DMS79 (cell line): ENCODE measurements at places on chromosomes 3 and 15.

DNA sequence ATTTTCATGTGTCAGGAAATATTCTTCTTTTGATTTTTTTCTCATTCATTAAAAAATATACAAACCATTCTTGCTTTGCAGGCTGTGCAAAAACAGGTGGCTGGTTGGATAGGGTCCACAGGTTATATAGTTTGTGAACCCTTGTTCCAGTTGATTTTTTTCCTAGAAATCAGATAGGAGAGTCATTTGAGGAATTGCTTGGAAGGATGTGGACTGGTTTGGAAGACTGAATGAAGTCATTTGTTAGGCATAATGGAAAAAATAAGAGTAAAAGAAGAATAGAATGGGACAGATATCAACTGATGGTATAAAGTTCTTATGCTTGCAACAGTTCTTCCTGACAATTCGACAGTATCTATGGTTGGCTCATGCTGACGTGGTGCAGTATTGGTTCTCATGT, 189.4 kb downstream of the PTPRG start:
- DNase-seq: no peak

DNA sequence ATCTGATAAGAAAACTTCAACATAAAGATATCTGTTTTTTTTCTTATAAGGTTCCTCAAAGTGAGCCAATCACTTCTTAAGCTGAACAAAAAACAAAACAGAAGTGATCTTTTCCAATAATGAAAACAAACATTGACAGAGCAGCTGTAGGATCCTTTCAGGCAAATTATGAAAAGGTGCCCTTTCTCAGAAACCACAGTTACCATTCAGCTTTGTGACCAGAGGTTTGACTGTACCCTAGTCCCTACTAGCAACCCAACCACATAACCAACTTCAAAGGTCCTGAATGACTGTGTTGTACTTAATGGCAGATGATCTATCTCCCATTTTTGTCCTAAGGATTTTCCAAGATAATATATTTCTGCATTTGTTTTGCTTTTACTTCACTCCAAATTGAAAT, 39.4 kb upstream of the CCR2 start:
- DNase-seq: no peak

- DNase-seq: no peak
Measured at GRCh38 chr3:185737740-185738680, 86.8 kb downstream of the IGF2BP2 start.

DNA sequence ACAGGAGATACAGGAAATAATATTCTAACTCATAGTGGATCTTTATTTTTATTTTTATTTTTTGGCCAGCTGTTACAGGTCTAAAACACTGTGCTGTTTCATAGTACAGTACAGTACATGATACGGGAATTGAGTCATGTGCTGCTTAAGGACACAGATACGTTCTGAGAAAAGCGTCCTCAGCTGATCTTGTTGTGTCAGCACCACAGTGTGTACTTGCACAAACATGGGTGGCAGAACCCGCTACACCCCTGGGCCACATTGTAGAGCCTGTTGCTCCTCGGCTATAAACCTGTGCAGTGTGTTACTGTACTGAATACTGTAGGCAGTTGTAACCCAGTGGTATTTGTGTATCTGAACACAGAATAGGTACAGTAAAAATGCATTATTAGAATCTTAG, 183.4 kb downstream of the OR4M2 start:
- no peak for DNase-seq

DNA sequence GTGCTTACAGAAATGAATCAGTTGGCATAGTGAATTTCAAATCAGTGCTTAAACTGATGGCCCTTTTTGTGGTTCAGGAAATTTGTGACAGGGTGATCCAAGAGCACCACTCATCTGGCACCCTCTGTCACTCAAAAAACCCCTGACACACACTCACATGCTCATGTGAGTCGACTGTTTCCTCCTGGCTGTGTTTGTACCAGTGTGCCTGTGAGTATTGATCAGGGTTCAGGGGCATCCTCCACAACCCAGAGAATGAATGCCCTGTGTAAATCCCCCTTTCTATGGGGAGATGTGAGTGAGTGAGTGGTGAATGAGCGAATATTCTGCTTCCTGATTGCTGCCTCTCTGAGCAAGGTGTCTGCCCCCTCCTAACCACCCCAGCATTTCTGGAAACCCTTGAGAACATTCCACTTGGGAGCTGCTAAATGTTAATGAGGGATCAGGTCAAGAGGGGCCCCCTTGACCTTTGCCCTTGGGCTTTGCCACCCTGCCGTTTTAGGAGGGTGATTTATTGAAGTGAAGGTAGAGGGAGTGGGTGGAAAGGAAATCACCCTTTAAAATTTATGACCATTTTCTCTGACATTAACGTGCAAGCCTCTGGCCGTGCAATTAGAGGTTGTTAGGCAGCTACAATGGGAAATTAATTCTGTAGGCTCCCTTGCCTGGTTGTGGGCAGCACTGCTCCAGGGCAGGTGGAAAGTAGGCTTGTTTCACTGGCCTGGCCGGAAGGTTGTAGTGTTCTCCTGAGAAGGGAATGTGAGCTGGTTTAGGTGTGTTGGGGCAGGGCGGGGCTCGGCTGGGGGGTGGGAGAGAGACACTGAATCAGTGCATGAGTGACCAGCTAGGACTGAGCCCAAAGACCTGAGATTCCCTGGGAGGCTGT, 87.2 kb downstream of the SLCO3A1 start:
- DNase-seq: no peak

GRCh38 chr3:414063-414462, 217.5 kb downstream of the CHL1 start:
- DNase-seq: no peak

DNA sequence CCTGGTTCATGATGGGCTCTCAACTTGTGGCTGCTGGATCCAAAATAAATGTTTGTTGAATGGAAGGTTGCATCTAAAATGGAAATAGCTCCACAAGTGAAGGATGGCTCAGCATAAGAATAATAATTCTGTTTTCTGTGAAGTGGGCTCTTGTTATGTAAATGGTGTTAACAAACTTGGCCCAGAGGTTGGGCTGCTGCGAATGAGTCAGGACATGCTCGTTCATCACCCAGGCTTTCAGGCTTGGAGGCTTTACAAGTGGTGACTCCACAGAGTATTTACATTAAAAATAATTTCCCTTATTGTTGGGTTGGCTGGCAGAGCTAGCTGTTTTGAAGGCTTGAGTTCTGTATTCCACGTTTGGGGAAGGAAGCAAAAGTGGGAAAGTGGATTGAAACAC, 60.5 kb downstream of the ITGB5 start:
- DNase-seq: peak; percentile 35

- peak; percentile 53 for DNase-seq
Measured at GRCh38 chr15:40096094-40096891, 12.4 kb downstream of the BMF start.

- no peak for DNase-seq
Measured at GRCh38 chr15:68979006-68979405, 35.5 kb upstream of the NOX5 start.

GRCh38 chr15:62854420-62855084, 188.0 kb upstream of the TPM1 start:
- no peak for DNase-seq

- DNase-seq: no peak
Measured at GRCh38 chr15:75685195-75685594, 27.5 kb downstream of the CSPG4 start.

DNA sequence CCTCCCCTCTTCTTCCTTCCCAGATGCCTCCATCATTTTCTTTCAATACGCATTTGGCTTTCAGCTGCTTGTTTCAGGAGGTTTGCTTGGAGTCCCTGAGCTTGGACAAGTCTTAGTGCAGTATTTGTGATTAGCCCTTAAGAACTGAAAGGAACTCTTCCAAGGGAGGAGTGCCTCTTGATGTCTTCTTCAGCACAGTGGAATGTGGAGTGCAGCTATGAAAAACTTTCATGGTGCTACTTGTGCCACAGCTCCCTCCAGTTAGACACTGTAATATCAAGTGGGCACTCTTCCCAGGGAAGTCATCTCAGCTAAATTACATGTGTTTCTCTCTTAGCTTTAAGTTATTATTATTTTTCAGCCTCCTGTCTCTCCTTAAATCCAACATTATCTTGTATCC, 173.1 kb downstream of the NECTIN3 start:
- no peak for DNase-seq

DNA sequence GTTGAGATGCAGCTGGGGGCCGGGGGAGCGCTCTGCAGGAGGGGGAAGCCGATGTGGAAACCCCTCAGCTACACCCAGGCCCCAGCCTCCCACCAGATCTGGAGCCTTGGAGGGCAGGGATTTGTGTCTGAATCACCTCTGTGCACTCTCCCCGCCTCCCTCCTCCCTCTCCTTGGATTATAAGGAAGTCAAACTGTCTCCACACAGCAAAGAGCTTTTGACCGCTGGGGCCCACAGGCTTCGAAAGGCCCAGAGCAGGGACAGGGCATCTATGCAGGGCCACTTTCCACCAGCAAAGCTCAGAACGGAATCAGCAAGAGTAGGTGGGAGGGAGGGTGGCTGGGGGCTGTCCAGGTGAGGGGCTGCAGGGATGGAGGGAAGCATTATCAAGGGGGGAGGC, 68.9 kb downstream of the IQSEC1 start:
- DNase-seq: no peak

DNA sequence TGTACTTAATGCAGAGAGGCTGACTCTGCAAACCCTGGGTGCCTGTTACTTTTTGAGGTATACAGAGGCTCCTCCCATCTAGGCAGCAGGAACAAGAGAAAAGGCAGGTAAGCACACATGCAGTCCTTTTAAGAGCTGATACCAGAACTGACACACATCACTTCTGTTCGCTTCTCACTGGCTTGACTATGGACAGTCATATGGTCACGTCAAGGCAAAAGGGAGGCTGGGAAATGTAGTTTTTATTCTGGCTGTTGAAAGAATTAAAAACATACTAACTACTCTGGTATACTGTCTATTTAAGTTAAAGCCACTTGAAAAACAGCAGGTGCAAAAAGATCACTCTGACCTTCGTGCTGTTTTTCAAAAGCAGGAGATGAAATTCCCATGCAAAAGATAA, 218.3 kb downstream of the CTNNB1 start:
- DNase-seq: no peak

DNA sequence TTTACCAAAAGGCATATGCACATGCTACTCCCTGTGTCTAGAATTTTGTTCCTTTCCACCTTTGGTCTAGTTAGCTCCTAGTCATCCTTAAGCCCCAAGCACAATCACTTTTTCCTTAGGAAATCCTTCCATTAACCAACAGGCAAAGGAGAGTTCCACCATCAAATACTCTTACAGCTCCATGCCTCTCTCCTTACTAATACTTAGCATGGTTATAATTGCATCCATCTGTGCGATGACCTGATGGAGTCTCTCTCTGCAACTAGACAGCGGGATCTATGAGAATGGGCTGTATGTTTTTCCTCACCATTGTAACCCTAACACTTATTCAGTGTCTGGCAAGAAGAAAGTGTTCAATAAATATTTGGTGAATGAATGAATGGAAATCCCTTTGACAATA, 69.3 kb upstream of the SMAD3 start:
- no peak for DNase-seq

DNA sequence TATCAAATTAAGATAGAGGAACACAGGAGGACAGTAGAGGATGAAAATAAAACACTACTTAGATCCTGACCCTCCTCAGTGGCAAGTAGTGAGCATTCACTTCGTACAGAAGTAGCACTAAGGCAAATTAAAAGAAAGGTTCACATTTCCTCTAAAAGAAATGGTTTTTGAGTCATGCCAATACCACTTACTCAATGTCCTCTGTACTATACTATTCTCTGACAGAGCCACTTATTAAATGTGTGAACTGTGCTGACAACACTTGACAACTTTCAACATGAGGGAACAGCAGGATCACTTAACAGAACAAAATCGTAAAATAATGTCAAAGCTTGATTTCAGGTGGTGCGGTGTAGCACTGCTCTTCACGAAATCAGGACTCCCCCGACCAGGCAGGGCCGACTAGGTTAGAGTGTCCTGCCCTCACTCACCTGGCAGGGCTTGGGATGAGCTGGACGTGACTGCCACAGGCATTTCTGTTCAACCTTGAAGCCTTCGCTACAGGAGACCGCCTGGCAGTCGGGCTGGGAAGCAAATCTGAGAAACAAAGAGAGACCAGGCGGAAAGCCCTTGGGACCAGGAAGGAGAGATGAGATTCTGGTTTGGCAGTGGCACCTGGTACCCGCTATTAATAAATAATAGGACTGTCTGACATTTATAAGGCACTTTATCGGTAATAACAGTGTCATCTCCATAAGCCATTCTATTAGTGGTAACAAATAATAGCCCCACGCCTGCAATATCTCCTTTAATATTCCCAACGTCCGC, 611 bp upstream of the SLC27A2 start:
- peak; percentile 11 for DNase-seq

DNA sequence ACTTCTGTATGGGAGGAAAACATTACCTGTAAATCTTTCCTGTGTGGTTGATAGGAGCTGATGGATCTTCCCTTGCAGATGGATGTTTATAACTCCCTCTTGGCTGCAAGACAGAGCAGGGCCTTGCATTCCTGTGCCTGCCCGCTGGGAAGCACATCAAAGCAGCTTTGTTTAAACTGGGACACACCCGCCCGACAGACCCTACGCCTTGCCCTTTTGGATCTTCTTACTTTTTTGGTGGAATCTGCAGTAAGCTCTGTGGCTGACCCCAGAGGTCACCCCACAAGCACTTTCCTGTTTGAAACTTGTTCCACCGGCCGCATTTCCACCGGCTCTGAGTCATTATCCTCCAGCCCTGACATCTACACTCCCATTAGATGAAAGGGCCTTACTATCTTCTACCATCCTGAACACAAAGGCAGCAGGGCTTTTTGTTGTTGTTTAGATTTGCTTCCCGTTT, 244.1 kb upstream of the STT3B start:
- DNase-seq: no peak

DNA sequence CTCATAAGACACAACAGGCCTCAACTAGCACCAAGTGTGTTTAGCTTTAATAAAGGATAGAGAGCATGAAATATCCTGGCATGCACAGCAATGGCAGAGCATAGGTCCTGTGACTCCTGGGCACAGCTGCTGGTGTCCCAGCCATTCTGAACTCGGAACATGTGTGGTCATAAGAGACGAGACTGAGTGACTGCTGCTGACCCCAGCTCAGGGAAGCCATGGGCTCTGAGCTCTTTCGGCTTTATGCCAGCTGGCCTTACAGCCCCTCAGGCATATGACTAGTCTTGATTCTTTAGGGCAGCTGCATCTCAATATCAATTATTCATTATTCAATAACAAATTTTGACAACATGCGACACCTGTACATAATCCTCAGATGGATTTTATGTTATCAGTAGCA, 62.4 kb upstream of the TOPAZ1 start:
- no peak for DNase-seq

- DNase-seq: no peak
Measured at GRCh38 chr3:188122571-188123169, 31.3 kb upstream of the LPP start.

GRCh38 chr3:174340624-174341587, 518.2 kb upstream of the NAALADL2 start:
- no peak for DNase-seq

- DNase-seq: no peak
Measured at GRCh38 chr3:78430741-78431140, 1337.1 kb downstream of the ROBO1 start.

- no peak for DNase-seq
Measured at GRCh38 chr3:165854696-165855095, 17.5 kb upstream of the BCHE start.

DNA sequence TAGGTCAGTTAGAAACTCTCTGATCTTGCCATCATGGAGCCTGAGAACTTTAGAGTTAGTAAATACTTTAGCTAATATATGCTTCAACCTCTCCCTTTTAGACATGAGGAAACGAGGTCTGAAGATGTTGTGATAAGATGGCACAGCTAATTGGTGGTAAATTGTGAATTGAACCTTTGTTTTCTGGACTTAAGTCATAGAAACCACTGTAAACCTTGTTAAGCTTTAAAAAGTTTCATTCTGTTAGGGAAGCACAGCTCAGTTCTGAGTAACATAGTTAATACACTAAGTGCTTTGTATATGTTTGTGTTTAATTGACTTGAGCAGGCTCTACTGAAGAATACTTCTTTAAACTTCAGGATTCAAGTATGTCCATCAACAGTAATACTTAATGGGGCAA, 108.6 kb downstream of the AKAP13 start:
- no peak for DNase-seq
